GF-D8 (cell line): ENCODE measurements at places on chromosomes 11 and 22.
A peak's percentile ranks its signal among the peaks of the same experiment; 100 is the strongest.

DNA sequence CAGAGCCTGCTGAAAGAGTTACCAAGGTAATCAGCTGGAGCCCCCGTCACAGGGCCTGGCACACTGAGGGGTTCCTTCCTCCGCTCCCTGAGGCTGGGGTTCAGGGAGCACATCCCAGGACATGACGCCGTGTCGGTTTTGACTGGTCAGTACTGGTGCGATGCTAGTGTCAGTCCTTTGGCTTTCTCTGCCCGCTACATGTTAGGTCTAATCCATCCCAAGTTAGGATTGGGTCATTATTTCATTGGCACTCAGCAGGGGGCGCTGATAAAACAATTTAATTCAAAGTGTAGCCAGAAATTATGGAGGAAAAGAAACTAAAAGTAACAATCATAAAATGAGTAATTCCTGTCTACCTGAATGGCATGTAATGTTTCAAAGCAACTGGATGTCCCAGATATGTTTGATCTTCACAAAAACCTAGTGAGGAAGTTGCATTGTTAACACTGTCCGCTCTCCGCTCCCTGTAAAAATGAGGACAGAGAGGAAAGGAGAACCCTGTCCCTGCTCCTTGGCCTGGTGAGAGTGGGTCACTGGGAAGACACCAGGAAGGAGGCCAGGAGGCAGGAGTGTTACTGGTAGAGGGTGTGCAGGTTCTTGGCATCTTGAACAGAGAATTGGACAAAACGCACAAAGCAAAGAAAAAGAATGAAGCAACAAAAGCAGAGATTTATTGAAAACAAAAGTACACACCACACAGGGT lies 27.1 kb downstream of the TSKU start:
- DNase-seq: peak; percentile 8

DNA sequence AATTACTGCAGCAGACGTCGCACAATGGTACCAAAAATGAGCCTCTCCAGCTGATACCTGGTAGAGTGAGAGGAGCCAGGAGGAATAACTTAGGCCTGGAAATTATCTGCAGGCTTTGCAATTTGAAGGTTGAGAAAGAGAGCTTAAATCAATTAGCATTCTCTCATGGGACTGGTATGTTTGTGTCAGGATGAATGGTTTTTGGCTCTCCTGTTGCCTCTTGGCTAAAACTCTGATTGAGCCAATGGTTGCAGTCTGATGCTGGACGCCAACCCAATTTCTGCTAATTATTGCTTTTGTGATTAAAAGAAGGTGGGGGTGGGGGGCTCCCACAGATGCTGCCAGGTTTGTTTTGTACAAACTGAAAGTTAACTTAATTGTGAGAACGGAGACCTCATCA lies 12.5 kb upstream of the NELL1 start:
- DNase-seq: no peak

- DNase-seq: no peak
Observed at GRCh38 chr11:114964676-114965214, 286.4 kb downstream of the NXPE2 start.

- DNase-seq: no peak
Observed at GRCh38 chr22:28075358-28075981, 156.4 kb upstream of the PITPNB start.

- DNase-seq: peak; percentile 11
Observed at GRCh38 chr11:78392854-78393253, 24.8 kb downstream of the GAB2 start.

DNA sequence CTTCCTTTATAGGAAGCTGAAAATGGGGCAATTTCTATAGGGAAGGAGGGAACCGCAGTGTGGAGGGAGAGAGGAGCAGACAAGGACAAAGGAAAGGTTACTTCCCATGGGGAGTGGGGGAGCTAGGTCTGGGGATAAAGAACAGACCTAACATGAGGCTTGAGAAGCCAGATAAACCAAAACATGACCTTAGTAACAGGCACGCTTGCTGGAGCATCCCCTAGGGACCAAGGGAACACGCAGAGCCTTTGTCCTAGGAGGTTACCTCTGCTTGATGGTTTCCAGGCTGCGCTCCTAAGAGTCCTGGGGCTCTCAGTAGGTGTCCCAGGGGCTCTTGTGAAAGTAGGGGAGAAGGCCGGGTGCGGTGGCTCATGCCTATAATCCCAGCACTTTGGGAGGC lies 271.4 kb upstream of the NCAM1 start:
- no peak for DNase-seq

GRCh38 chr11:97158243-97158642 lies 768.4 kb downstream of the JRKL start:
- DNase-seq: no peak

DNA sequence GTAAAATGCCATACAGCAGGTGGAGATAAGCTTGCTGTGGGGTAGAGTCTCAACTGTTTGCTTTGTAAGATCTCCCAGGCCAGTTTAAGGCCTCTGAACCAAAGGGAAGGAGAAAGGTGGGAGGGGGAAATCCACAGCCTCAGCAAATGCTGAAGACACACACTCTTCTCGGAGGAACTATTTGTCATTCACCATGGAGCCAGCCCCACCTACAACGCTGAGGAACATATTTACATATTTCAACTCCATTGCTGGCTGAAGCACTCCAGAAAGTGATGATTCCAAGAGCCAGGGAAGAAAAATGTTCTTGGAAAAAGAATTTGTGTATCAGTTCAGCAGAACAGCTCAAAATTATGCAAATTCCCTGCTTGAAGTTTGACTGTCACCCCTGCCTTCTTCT lies 6.5 kb downstream of the TENM4 start:
- DNase-seq: no peak

DNA sequence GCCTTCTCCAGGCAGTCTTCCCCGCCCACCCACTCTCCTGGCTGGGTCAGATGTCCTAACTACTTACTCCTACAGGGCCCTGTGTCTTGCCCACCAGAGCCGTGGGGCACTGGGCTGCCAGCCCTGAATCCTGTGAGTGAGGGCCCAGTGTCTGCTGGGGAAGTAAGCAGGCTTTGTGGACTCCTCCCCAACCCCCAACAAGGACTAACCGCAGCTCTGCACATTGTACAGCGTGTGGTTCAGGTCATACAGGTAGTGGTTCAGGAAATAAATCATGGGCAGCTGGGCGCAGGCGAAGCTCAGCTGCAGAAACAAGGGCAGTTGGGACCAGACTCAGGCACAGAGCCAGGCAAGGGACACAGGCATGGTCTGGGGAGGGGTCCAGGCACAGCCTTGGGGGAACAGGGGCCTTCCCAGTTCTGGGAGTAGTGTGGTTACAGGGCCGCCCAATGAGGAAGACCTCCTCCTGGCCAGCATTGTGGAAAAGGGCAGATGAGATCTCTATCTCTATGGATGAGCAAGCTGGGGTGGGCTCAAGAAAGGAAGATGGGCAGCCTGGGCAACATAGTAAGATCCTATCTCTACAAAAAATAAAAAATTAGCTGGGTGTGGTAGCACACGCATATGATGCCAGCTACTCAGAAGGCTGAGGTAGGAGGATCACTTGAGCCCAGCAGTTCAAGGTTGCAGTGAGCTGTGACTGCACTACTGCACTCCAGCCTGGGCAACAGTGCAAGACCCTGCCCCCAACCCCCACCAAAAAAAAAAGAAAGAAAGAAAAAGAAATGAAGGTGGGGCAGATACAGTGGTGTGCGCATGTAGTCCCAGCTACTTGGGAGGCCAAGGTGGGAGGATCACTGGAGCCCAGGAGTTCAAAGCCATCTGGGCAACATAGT lies 5.5 kb downstream of the UNC93B1 start:
- DNase-seq: no peak

GRCh38 chr11:29518389-29519174 lies 498.2 kb downstream of the KCNA4 start:
- DNase-seq: peak; percentile 75

- no peak for DNase-seq
Observed at GRCh38 chr11:13955971-13956421, 6.5 kb upstream of the SPON1 start.
